ENCODE measurements at places on chromosomes 5 and 9.

- no peak for DNase-seq
Observed at GRCh38 chr5:95946451-95946850, 15.2 kb downstream of the ELL2 start.

GRCh38 chr5:36396640-36397039, 94.9 kb upstream of the RANBP3L start:
- DNase-seq: no peak

DNA sequence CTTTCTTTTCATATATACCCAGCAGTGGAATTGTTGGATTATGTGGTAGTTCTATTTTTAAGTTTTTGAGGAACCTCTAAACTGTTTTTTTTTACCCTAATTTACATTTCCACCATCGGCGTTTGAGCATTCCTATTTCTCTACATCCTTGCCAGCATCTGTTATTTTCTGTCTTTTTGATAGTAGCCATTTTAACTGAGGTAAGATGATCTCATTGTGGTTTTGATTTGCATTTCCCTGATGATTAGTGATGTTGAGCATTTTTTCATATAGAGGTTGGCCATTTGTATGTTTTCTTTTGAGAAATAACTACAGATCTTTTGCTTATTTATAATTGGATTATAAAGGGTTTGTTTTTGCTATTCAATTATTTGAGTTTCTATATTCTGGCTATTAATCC, 71.7 kb upstream of the TNC start:
- no peak for DNase-seq

GRCh38 chr5:147437161-147437596, 72.7 kb downstream of the DPYSL3 start:
- no peak for DNase-seq

GRCh38 chr9:87787735-87788134, 61.8 kb downstream of the CTSL start:
- DNase-seq: no peak

DNA sequence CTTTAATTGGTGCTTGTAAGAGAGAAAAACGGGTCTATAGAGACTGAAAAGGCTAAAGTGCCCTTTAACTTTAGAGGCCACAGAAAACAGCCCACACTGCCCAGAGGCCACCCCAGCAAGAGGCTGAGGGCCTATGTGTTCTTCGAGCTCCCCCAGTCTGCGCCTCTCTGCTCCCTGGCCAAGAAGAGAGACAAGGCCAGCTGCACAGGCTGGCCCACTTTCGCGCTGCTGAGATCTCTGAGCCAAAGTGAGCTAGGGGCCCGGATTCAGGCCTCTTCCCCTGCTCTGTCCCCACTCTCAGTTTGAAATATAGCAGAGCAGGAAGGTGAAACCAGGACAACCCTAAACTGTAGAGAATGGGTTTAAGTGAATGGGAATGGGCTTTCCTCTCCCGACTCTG, 132.0 kb upstream of the TRIM32 start:
- DNase-seq: no peak

DNA sequence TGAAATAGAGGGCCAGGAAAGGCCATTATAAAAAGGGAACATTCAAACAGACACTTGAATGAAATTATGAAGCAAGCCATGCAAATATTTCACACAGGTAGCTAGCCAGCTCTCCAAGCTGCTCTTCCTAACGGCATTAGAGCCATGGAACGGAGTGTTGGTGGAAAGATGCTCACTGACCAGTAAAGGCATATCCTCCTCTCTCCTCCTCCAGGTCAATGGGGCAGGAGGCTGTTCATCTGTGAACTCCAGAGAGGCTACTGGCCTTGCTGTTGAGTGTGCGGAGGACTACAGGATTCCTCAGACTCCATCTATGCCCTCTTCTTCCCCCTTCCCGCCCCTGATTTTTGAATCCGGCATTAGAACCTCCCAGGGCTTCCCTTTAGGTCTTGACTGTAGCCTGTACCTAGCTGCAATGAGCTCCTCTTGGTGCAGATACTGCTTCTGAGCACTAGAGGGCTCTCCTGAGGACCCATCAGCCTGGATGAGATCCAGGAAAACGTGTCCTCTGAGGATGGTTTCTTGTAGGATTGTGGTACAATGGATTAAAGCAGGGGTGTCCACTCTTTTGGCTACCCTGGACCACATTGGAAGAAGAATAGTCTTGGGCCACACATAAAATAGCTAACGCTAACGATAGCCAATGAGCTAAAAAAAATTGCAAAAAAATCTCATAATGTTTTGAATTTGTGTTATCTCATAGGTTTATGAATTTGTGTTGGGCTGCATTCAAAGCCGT, 162.2 kb downstream of the SREK1 start:
- DNase-seq: no peak

DNA sequence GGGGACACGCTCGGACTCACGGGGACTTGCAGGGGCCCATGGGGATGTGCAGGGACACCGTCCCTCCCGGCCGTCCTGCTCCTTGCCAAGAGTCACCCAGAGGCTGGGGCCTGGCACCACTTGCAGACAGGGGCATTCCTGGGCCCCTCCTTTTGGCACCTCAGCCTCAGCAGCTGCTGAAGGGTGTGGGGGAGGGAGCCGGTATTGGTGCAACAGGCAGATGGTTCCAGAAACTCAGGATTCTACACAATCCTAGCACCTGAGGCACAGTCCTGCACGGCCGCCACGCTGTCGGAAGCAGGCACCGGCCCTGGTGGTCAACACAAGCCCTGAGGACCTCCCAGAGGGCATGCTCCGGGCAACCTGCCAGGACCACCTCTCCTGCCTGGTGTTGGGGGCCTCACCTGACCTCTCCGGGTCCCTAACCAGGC, 19.3 kb upstream of the SLC12A7 start:
- no peak for DNase-seq

- no peak for DNase-seq
Observed at GRCh38 chr5:180495292-180495691, 1.1 kb downstream of the CNOT6 start.

DNA sequence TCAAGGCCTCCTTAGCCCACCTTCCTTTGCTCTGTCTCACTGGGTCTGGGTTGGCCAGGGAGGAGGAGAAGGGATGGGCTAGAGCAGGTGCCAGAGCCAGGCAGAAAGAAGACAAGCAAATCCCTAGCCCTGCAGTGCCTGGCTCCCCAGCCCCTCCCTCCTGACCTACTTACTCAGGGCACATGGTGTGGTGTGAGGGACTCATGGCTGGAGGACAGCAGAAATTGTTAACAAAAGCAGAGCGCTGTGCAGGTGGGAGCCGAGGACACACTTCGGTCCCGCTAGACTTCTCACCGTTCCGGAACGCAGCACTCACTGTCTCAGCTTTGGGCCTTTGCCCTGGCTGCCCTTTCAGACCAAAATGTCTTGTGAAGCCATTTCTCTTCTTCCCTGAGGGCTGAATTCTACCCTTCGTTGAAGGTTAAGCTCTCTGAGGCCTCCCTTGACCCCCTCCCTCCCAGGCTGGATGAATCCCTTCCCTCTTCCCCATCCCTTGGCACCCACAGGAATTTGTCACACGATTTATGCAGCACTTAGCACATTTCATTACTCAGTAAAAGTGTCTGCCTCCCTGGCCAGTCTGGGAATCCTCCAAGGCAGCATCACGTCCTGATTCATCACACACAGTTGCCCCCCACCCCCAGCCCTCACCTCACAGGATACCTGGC, 263.9 kb upstream of the TRPC7 start:
- no peak for DNase-seq

DNA sequence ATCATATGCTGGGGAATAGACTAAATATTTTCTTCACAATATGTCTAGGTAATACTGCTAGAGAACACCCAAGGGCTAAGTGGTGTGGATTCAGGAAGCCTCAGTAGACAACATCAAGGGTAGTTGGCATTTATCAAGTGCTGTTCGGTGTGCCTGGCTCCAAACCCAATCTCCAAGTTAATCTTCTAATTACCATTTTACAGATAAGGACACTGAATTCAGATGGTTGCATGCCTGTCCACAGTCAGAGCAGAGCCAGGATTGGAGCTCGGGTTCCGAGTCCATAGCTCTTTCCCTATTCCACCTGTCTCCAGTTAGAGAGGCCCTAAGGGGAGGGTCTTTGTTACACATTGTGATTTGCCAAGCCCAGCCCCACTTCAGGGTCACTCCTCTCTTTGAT, 58.2 kb downstream of the FGF18 start:
- DNase-seq: no peak

GRCh38 chr5:87946271-87946670, 322.4 kb downstream of the TMEM161B start:
- no peak for DNase-seq

DNA sequence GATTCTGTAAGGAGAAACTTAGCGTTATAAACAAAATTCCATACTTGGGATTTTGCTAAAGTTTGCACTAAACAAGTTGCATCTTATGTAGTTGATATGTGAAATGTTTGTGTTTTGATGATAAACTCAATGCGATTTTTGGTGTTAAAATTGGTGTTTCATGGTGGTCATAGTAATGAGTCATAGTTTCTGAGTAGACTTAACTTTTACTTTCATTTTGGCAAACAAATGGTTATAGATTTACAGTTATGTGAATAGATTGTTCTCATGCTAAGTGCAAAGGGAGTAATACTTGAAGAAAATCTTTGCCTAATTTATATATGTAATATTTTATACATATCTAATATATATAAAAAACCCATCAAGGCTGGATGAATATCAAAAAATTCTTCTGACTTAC, 107.3 kb upstream of the ELAVL2 start:
- DNase-seq: no peak

DNA sequence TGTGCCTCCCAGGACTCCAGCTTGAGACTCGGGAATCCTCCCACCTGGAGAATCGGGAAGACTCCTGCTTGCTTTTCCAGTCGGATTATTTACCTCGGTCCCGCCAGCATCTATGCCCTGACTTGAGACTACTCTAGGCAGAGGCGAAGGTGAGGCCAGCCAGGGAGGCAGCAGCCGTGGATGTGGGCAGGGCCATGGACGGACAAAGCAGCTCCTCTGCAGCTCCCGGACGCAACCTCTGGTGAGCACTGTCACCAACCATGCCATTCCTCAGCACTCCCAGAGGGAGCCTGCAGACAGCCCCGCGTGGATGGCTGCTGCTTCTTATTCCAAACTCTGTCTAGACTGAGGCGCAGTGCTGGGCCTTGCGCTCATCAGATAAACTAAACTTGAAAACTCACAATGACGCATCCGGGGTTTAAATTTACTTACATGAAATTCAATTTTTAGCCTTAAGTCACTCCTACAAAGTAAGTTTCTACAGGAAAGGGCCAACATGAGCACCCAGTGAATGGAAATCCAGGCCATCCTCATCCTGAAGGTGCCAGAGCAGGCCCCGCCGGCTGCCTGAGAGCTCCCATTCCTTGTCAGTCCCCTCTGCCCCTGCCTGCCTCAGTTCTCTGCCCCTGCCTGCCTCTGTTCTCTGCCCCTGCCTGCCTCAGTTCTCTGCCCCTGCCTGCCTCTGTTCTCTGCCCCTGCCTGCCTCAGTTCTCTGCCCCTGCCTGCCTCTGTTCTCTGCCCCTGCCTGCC, 17.8 kb downstream of the MED10 start:
- DNase-seq: peak; percentile 39

GRCh38 chr5:139390639-139391569, 1.2 kb upstream of the MZB1 start:
- DNase-seq: peak; percentile 43

GRCh38 chr5:54514841-54515432, 2.6 kb upstream of the SNX18 start:
- DNase-seq: no peak

GRCh38 chr5:174750711-174751110, 26.3 kb downstream of the MSX2 start:
- DNase-seq: no peak

- DNase-seq: no peak
Observed at GRCh38 chr5:125424402-125425141, 678.1 kb upstream of the ZNF608 start.
